ENCODE measurements at places on chromosomes 11 and 22.

DNA sequence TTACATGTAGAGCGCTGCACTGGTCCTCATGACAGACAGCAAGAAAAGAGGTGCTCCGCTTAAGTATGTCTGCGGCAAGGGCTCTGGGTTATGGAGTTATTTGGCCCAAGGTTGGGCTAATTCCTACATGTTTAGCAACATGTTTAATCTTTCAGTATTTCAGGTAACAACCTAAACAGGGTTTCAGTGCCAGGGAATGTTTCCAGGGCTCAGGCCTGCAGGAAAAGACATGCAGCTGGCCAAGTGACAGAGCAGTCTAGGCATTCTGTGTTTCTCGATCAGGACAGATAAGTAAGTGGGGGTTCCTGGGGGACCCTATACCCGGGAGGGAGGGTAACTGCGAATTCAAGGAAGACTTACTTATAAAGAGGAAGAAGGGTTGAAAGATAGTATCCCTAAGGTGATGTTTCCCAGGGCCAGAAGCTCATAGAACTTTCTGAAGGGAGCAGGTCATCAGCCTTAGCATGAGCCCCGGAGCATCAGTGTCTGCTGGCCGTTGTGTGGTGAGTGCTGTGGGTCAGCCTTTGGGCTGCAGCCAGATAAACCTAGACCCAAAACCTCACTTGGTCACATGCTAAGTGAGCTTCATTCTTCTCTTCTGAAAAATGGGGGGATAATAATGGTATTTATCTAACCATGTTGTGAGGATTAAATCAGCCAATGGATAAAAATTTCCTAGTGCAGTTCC is 18.4 kb downstream of the KCNJ5 start:
- DNase-seq = no peak

DNA sequence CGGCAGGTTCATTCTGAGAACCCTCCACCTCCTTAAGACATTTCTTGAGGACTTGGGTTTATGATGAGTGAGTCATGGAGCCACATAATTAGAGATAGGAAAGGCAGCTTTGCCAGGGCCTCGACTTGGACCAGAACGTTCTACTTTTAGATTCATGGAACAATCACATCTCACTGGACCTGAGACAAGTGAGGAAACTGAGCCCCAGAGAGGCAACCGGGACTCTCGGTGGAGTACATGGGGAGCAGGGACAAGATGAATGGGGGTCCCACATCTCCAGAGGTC is 59.5 kb downstream of the LINC01488 start:
- no peak for DNase-seq

DNA sequence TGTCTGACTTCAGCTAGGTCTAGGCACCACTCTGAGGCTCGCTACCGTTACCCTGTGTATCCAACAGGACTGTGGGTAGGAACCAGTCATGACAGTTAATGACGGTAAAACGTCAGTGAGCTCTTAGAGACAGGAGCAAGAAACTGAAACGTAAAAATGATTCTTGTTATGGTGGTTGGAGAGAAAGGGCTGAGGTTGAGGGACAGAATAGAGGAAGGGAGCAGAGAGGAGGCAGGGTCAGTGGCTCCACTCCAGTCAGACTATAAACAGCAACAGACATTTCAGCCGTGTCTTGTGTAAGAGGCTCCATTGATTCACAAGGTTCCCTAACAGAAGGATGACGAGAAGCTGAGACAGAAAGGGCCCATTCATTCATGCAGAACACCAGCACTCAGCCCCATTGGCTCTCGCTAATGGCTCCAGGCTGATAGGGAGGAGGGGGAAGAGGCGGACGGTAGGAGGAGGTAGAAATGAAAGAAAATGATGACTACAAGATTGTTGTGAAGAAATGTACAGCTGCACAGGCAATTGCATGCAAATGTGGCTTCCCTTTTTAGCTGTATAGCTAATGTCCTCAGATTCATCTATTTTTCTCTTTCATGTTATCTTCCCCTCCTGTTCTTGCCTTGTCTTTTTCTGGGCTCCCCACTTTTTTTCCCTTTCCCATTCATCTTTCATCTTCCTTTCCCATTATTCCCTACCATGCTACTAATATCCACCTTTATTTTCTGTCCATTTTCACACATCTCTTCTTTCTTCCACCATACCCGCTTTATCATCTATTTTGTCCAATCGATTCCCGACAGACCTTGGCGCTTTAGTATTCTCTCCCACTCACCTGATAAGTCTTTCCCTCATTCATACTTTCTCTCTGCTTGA is 34.3 kb downstream of the ETS1 start:
- no peak for DNase-seq

DNA sequence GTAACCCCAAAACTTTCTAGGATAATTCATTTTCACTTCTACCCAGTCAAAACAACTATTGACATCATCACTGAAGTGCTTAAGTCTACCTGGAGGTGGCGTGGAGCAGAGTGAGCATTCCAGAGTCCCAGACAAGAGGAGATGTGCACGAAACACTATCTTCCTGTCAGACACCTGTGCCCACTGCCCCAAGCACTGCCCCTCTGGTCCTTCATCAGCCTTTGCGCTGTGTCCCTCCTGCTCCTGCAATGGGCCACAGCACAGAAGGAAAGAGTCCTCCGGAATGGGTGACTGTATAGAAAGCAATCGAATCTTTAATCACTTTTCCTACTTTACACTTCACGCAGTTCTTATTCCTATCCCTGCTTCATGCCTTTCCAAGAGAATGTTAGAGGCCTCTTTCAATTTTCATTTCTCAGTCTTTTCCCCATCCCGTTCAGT is 512 bp upstream of the GRIA4 start:
- DNase-seq = no peak

- DNase-seq = no peak
Observed at GRCh38 chr11:71209656-71210055, 42.7 kb downstream of the SHANK2 start.

- DNase-seq = no peak
Observed at GRCh38 chr11:119509969-119510401, 87.0 kb upstream of the THY1 start.

- no peak for DNase-seq
Observed at GRCh38 chr11:62401356-62401755, 17.5 kb upstream of the SCGB1A1 start.

GRCh38 chr11:120212926-120213325 is 2.1 kb downstream of the OAF start:
- DNase-seq = no peak
